Activated effector memory CD4-positive, alpha-beta T cell treated with Interleukin-2 at 50 U/mL for 16 hours (primary cell): ENCODE measurements at places on chromosomes 11 and 22.

DNA sequence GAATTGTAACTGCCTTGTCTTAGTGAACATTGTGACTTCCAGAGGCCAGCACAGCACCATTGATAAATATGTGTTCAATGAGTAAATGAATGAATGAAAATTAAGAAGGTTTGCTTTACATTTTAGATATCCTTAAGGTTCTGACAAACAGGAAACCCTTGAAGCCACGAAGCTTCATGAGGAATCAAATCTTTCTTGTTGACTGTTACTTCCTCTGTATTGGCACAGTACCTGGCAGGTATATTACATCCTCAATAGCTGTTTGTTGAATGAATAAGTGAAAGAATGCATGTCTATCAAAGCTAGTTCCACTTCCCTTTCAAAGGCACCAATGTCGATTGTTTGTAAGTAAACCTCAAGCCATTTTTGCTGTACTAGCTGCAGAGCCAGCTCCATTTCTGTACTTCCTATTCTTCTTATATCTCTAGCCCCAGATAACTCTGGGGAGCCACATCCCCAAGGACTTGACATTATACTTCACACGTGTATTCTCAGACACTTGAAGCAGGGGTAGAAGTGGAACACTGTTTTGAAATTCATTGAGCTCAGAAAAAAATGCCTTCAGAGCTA, 140.3 kb upstream of the RAG2 start:
- DNase-seq, result no peak

- no peak for DNase-seq
Measured at GRCh38 chr11:105298630-105299029, 159.1 kb upstream of the CARD18 start.

DNA sequence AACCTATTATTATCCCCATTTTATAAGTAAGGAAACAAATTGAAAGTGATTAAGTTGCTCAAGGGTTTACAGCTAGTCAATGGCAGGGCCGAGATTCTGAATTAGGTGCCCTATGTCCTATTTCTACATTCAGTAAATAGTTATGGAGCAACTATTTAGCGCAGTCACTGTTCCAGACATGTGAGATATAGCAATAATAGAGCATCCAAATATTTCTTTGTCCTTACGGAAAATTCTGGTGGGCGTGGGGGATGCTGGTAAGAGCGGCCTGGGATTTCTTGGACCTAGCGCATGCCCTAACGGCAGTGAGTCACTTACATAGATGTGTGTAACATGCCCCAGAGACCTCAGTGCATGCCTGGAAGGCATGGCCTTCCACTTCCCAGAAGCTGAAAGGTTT, 4.4 kb downstream of the DTX4 start:
- DNase-seq, result no peak

DNA sequence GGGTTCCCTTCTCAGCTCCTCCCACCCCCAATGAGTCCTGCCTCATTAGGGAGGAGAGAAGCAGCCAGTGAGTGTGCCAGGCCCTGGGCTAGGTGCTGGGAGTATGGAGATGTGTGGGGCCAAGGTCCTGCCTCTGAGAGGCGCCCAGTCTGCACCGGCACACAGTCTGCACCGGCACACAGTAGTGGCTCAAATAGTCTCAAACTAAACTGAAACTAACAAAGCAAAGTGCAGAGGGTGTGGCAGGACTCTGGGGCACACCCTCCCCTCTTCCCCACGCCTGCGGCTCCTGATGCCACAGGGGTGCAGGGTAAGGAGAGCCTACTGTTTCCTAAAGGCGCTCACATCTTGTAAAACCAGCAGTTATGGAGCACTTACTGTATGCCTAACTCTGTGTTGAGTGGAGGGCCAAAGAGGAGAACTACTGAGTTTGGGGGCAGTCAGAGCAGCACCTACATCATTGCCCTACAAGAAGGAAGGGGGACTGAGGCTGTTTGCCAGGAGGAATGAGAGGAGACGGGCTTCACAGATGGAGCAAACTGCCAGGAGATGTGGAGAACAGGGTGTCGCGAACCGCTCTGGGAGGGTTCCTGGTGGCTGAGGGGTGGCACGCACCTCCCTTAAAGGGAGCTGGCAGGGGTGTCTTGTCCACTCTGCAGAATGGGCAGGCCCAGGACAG, 939 bp upstream of the SH3BP1 start:
- DNase-seq, result no peak

- DNase-seq, result no peak
Measured at GRCh38 chr11:67465189-67465510, 3.9 kb downstream of the TMEM134 start.

DNA sequence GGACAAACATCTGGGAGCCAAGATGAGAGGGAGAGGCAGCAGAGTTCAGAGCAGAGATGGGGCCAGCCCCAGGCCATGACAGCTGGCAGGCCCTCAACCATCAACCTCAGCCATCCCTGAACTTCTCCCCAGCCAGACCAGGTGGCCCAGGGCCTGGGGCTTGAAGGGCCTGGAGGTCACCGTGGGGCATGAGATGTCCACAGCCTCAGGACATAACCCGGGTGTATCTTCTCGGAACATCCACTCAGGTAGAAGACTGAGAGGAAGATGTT, 12.4 kb upstream of the SLC39A13 start:
- DNase-seq, result no peak

- no peak for DNase-seq
Measured at GRCh38 chr11:119368121-119369034, 13.1 kb downstream of the USP2 start.

DNA sequence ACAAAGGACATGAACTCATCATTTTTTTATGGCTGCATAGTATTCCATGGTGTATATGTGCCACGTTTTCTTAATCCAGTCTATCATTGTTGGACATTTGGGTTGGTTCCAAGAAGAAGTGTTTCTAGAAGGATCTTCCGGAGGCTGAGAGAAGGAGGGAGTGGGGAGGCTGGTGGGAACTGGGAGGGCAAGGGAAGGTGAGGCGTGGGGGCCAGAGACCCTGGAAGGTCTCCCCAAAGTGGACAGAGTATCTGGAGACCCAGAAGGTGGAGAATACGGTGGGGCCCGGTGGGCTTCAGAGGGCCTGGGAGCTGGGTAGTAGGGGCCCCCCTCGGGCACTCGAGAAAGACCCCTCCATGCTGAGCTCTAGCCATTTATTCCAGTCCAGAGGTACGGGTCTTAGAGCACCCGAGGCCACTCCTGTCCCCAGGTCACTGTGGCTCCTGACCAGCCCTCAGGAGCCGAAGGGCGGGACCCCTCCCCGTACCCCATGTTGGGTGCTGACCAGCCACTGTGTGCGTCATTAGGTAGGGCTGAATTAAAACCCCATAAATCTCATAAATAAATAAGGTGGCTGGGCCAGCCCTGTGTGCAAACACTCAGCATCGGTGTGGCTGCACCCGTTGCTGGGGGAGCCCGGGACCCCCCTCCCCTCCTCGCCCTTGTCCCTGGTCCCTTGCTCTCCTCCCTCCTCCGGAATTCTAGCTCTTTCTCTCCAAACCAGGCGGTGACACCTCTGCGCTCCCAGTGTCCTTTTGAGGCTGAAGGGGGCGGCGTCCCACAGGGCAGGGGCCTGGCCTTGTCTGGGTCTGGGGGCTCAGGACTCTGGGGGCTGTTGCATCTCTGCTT, 38.8 kb upstream of the MUC5AC start:
- DNase-seq, result no peak

- no peak for DNase-seq
Measured at GRCh38 chr11:111937844-111938243, 701 bp downstream of the DIXDC1 start.

DNA sequence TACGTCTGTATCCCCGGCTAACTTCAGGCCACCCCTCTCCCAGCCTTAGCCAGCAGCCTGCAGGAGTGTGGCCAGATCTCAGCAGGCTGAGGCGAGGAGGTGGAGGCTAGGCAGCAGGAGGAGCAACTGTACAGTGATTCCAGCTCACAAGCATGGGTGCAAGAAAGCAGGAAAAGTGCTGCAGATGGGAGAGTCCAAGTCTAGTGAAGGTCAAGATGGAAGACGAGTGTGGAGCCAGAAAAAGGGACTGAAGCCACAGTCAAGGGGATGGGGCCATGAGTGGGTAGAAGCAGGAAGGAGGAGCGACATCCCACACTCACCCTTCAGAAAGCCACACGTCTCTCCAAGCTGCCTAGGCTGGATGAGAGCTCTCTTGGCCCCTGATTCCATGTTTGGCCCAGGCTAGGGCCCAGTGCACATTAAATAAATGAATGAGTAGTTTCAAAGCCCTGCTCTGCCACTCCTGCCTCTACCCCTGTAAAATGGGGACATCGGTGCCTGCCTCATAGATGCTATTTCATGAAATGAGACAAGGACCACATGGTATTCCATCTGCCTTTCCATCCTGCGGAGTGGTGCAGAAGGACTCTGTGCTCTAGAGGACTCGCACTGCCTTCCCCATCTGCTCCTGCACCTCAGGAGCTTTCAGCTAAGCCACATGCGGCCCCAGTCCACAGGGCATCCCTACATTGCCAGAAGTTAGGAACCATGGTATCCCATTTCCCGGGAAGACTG, 2.9 kb downstream of the YDJC start:
- DNase-seq, result no peak

- no peak for DNase-seq
Measured at GRCh38 chr11:75264356-75264755, 23.8 kb downstream of the TPBGL start.

DNA sequence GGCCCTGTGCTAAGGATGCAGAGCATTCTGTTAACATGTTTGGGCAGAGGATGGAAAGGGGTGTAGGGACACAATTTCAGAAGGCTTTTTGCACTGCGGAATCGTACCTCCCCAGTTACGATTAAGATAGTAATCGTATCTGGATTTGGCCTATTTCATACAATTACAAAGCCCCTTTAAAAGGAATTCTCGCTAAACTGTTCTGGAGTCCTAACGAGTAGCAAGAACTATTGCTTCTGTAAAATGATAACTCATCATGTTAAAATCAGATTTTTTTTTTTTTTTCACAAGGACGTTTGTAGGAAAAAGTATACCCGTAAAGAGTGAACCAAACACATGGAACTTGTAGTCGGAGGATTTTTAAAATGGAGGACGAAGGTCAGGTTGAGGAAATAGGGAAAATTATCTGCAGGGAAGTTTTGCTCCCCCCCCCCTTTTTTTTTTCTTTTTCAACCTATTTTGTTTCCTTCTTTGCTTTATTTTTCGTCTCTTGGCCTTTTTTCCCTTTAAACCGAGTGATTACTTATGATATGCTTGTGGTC, 934 bp downstream of the HSD17B12 start:
- no peak for DNase-seq

DNA sequence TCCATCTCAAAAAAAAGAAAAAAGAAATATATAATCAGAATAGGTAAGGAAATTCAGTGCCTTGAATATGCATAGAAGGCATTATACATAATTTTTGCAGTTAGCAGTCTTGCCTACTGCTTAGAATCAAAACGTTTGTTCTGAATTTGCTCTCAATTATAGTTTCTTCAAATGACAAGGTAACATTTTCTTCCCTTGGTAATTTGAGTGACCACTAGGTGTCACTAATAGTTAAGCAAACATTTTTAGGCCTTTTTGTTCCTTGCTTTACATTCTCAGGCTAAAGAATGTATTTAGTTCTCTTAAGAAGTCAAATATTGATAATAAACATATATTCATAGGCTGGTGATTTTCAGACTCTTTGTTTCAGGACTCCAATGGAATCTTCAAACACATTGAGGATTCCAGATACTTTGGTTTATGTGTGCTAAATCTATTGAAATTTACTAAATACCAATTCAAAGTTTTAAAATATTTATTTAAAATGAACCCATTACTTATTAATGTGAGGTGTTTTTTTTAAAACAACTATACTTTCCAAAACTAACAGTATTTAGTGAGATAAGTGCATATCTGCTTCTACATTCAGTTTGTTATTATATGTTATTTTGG, 55.0 kb upstream of the DEPDC7 start:
- DNase-seq, result no peak

GRCh38 chr11:122306831-122307391, 190.9 kb upstream of the BLID start:
- no peak for DNase-seq

DNA sequence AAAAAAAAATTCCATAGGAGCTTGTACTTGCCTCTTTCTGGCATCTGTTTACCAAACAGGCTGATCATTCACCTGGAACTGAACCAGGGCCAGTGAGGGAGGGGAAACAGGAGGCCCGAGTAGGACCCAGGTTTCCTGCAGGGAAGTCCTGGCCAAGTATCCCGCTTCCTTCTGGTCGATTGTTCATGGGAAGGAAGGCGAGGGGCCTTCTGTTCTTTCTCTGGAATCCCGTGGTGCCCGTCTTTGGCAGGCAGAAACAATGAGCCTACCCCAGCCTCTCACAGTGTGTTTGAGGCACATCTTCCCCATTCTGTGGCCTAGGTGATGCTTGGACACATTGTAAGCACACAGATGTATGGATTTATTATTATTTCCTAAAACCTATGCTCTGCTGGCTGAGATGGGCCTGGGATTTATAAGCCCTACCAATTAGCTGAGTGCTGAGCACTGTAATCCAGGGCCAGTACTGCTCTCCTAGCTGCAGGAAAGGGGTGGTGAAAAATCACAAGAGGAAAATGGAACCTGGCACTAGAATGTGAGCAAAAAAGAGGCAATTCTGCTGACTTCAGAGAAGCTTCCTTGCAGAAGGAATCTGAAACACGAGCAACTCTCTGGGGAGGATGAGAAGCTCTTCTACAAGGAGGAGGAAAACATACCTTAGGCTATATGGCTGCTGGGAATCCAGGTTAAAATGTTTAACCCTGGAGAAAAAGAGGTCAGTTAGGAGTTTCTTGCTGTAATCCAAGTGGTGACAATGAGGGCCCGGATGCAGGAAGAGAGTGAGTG, 53.5 kb downstream of the PRR5L start:
- DNase-seq, result no peak

DNA sequence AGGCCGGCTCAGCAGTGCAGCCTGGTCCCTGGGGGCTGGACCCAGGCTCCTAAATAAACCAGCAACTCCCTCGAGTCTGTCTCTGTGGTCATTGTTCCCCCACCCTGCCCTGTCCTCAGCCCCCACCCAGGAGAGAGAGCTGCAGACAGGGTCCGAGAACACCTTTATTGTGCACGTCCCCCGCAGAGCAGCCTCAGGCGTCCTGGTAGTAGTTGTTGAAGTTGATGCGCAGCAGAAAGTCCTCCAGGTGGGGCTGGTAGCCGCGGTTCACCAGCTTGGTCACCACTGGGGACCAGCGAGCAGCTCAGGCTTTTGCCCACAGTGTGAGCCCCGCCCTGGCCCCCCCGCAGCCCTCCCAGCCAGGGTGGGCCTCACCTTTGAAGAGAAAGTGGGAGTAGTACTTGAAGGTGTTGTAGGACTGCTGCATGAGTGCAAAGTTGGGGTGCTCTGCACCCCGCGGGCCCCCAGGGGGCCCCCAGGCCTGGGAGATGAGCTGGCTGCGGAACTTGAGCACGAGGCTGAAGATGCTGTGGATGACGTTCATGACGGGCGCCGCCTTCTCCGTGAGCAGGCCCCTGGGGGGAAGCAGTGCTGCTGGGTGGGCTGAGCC, 16.8 kb downstream of the SELENOO start:
- no peak for DNase-seq
